ENCODE measurements at places on chromosomes 2 and 18. TPM values are rescaled to one million over a fixed set of nuclear protein-coding genes. Genes with fewer than 3 reads are reported as not detected.

- DNase-seq, result no peak
These were observed 219.5 kb upstream of the NRP2 start for GRCh38 chr2:205462681-205463345.

GRCh38 chr2:236576087-236576486 lies 6.5 kb downstream of the ACKR3 start:
- no peak for DNase-seq

DNA sequence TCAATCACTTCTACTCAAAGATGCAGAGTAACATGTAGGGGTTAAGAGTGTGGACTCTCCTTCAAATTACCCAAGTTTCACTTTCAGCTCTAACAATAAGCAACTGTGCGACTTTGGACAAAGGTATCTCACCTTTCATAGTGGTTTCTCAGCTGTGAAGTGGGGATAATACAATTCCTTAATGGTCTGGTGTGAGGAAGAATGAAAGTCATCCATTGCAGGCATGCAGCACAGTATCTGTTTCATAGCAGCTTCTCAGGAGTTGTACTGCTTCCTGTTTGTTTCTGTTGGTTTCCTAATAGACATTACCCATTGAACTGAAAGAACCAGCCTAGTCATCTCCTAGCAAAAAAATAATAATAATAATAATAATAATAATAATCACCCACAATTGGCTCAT lies 74.4 kb downstream of the DDX18 start:
- DNase-seq, result no peak

DNA sequence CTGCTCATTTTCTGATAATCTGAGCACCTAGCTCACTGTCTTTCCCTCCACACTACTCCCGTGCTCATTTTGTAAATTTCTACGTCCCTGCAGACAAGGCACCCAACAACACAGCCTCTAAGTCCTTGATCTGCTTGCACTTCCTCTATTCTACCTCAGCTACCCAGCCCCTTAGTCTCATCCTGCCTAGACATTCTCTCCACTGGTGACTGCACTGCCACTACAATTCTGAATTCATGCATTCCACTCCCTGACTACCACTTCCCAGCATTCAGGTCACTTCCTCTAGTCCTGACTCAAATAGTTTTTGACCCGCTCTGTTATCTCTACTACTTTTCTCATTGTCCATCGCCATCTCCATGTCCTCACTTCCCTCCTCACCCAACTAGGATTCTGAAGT lies 155.7 kb downstream of the DYM start:
- no peak for DNase-seq

SLC19A3 gene
- polyA plus RNA-seq, result 7.6 TPM

Data from right renal pelvis (tissue), 4 donors.